ENCODE measurements at places on chromosomes 3 and 15. TPM values are rescaled to one million over a fixed set of nuclear protein-coding genes. Genes with fewer than 3 reads are reported as not detected.

GRCh38 chr3:81838457-81838856 is 77.0 kb upstream of the GBE1 start:
- DNase-seq: no peak

DNA sequence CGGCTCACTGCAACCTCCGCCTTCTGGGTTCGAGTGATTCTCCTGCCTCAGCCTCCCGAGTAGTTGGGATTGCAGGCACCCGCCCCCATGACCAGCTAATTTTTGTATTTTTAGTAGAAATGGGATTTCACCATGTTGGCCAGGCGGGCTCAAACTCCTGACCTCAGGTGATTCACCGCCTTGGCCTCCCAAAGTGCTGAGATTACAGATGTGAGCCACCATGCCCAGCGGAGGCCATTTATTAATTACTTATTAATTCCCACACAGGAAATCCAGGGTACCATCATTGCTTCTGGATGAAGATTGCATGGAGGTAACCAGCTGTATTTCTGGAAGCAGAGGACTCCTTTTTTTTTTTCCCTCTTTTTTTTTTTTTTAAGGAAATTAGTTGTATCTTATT is 37.8 kb downstream of the MAP4 start:
- no peak for DNase-seq

DNA sequence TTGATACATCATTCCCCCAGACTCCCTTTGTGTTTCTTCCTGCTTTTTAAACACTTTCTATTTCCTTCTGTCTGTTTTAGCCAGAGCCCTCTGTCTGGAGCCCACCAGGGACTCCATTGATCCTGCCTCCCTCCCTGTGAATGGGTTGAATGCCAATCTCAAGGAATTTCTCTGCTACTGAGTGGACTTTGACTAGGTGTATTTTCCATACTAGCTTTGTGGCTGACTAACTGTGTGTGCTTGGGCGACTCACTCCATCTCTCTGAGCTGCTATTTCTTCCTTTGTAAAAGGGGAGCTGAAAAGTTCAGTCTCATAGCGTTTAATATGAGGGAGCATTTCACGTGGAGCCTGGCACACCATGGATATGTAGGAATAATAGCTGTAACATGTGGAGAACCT is 98.8 kb downstream of the EEFSEC start:
- DNase-seq: no peak

The HCN4 gene
- 21.9 TPM for total RNA-seq

DNA sequence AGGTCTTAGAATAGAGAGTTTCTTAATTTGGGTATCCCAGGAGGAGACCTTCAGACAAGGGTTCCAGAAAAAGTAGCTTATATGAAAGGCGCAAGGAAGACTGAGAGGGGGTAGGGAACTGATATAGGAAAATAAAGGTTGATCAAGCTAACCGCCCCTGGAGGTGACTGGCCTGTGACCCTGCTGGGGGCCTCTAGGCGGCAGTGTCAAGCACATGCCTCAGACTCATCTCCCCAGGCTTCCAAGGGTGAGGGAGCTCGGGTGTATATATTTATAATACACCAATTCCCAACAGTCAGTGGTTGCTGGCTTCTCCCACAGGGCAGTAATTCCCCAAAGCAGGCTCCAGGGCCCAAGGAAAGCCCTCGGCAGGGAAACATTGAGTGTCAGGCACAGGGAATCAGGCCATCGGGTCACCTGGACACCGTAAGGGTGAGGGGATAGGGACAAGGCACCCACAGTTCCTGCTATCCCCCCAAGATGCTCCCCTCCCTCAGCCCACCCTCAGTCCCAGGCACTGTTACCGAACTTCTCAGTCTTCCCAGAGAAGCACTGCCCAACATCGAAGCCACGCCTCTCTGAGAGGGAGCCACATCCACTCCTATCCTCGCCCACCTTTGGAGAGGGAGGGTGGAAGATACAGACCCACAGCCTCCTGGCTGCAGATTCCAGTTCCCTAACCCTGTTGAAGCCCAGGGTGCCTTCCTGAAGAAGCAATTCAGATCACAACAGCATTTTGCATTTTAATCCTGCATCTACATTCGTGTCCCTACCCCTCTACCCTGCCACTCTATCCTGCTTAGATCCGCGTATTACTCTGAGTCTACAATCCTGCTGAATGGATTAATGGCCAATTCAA is 19.5 kb upstream of the CAV3 start:
- no peak for DNase-seq

GRCh38 chr3:133474817-133475216 is 75.0 kb downstream of the BFSP2 start:
- DNase-seq: no peak

- DNase-seq: no peak
Observed at GRCh38 chr3:137992592-137992991, 17.4 kb upstream of the CLDN18 start.

DNA sequence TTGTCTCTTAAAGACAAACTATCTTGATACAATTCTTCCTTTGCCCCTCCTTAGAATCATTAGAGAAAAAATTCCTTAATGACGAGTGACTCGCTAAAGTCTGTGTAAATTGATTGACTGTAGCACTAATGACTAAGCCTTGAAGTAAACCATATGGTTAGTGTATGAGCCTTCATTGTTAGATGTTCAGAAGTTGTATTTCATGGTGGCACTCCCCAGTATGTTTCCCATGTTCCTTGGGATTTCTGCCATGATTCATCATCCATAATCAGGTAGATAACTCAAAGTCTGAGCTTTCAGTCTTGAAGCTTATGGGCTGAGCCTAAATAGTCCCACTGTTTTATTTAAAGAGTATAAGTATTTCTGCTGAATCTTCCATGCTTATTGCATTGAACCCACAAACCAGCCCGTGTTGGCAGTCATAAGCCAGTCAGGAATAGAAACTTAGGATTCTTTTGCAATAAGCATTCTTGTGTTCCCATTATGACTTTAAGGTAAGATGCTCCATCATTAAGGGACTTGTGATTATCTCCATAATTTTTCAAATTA is 371.2 kb upstream of the RARB start:
- DNase-seq: no peak

DNA sequence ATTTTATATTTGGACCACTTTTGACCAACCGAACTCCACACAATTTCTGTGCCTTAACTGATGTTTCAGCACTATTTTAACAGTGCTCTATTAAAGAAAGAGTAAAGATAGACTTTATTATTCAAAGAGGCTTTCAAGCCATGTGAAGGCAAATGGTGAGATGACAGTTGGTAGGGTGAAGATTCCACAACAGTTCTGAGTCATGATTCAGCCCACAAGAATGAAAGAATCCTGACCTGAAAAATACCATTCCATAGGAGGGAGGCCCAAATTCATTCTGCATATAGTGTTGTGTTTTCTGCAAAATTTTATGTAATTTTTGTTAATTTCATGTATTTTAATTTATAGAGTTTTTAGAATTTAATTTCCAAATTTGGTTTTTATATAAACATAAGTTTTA is 135.6 kb upstream of the STAC start:
- DNase-seq: no peak

The RNF7 gene
- total RNA-seq: 89.6 TPM

GRCh38 chr3:43326891-43327581 is 40.7 kb downstream of the SNRK start:
- no peak for DNase-seq

- DNase-seq: no peak
Observed at GRCh38 chr3:118151164-118151563, 883.5 kb downstream of the IGSF11 start.

GRCh38 chr3:154025007-154025406 is 96.2 kb upstream of the ARHGEF26 start:
- DNase-seq: no peak

GRCh38 chr3:69776920-69777581 is 37.8 kb downstream of the MITF start:
- no peak for DNase-seq

- DNase-seq: no peak
Observed at GRCh38 chr15:77195586-77195985, 124.7 kb upstream of the TSPAN3 start.

The RYR3 gene
- 0.08 TPM for total RNA-seq

DNA sequence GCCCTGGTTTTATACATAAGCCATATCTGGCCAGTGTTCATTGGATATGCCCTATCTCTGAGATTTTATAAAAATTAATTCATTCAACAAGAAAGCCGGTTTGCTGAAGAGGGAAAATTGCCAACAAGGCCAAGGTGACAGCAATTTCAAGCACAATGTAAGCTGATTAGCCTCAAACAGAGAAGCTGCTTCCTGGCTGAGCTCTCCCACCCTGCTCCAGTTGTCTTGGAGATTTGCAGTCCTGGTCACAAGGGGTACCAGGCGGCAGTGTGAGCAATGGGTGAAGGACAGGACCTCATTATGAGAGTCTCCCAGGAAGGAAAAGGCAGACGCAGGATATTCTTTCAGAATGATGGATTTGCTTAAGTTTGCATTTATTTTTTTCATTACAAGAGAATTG is 5.4 kb upstream of the THSD4 start:
- DNase-seq: no peak

DNA sequence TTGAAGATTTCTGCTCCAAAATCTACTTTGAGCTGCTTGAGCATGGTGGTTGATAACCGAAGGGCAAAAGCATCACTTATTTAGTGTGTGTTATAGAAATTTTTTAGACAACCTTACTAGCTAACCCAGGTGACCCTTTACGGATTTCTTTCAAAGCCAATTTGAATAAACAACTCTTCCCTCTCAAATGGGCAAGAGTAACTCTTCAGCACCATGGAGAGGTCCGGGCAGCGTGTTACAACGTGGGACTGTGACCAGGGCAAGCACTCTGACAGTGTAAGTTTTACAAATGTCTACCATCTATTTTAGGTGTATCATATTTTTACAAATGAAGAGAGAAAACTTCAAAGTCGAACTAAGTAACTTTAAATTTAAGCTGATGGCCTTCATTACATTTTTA is 471.8 kb downstream of the MFSD1 start:
- DNase-seq: peak; percentile 22

GRCh38 chr3:103873897-103874545 is 1439.2 kb downstream of the ZPLD1 start:
- no peak for DNase-seq

All from left ventricle myocardium inferior (tissue), 1 donor.